ENCODE measurements at places on chromosomes 7 and 10.
A peak's percentile ranks its signal among the peaks of the same experiment; 100 is the strongest.

DNA sequence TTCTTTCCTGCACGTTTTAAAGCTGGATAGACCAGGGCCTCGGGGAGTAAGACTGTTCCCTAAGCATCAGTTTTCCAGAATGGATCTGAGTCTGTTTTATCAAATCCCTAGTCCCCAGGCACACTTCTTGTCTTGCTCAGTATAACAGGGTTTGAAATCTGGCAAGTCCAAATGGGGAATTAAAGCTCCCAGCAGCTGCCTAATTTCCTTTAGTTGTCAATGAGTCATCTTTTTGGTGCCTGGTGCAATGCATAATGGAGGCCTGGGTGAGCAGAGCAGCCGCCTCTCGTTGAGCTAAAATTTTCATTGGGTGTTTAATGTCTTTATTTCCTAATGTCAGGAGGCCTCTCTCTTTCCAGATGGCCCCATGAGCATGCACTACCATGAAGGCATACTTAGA is 87.9 kb downstream of the STRA8 start:
- DNase-seq, result no peak

- DNase-seq, result no peak
Observed at GRCh38 chr10:102376901-102377300, 18.6 kb upstream of the NFKB2 start.

GRCh38 chr7:116570306-116570705 is 45.5 kb downstream of the CAV1 start:
- DNase-seq, result no peak

DNA sequence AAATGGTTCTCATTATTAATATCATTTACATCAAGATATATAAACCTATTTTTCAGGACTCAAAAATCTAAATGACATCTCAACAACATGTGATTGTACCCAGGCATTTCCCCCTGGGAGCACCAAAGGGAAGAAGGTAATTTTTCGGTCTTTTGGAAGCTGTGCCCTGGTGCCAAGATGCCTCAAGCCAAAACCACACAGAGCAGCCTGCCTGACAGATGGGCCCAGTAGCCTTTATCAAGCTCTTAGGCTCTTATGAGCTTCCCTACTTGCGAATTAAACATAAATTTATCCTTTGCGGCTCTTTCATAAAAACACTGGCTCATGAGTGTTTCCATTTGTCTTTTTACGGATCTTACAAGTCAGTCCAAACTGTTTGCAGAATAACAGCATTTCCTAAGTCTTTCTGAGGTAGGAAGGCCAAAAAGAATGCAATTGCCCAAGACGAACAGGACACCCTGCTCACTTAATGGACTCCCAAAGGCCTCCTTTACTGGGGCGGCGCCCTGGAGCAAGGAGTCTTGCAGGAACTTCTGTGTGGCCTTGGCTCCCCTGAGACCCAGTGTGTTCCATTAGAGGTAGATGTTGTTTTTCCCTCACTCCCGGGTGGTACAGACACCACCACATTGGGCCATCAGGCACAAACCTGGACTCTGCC is 4.1 kb upstream of the RASSF4 start:
- no peak for DNase-seq

- no peak for DNase-seq
Observed at GRCh38 chr7:116963234-116963633, 9.9 kb downstream of the ST7 start.

DNA sequence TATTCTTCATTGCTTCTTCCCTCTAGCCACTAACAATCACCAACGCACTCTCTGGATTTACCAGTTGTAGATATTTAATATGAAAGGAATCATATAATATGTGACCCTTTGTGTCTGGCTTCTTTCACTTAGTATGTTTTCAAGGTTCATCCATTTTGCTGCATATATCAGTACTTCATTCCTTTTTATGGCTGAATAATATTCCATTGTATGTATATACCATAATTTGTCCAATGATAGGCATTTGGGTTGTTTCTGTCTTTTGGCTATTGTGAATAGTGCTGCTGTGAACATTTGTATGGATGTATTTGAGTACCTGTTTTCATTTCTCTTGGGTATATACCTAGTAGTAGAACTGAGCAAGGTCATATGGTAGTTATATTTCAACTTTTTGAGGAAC is 7.3 kb downstream of the AKAP9 start:
- DNase-seq, result no peak

GRCh38 chr7:105009667-105010503 is 4.1 kb upstream of the KMT2E start:
- DNase-seq, result no peak

GRCh38 chr10:72167118-72167517 is 48.7 kb upstream of the ANAPC16 start:
- DNase-seq, result no peak

DNA sequence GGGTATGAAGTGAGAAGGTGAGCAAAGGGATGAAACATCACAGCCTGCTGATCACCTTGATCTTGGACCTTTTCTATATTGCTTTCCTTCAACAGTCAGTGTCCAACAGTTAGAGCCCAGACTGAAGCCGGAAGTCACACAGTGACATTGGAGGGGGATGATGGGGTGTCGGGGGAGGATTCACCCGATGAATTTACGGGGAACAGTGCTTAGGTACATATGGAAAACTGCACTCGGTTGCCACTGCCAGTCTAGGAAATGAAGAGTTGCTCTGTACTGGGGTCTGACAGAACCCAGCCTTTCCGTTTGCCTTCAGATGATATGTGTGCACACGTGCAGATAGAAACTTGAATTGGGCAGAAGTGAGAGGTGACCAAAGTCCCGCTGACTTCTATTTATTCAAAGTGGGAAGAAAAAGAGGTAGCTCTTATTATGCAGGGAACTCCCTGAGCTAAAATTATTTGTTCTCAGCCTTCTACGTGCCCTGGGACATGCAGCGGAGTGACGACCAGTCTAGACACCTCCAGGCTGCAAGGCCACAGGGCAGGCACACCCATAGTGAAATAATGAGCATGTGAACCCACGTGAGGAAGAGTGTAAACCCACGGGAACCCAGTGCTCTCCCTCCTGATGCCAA is 107.2 kb upstream of the INHBA start:
- no peak for DNase-seq

- no peak for DNase-seq
Observed at GRCh38 chr10:2079603-2080078, 342.3 kb upstream of the ADARB2 start.

DNA sequence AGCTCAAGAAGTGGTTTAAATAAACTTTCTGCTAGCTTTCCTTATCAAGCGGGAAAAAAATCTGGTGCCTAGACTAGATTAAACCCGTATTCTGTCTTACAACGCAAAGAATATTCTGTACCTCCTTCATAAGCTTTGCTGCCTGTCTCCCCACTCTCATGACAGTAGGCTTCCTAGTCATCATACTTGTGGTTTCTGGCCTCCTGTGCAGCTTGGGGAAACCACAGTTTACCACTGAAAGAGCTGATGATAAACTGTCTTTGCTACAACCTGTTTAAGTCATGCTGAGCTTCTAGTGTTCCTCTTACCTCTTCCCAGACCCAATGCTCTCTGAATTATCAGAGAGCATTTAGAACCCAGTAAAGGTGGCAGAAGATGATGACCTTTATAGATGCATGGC is 55.0 kb downstream of the PODXL start:
- DNase-seq, result no peak

GRCh38 chr10:111747751-111748150 is 435.8 kb downstream of the GPAM start:
- no peak for DNase-seq

DNA sequence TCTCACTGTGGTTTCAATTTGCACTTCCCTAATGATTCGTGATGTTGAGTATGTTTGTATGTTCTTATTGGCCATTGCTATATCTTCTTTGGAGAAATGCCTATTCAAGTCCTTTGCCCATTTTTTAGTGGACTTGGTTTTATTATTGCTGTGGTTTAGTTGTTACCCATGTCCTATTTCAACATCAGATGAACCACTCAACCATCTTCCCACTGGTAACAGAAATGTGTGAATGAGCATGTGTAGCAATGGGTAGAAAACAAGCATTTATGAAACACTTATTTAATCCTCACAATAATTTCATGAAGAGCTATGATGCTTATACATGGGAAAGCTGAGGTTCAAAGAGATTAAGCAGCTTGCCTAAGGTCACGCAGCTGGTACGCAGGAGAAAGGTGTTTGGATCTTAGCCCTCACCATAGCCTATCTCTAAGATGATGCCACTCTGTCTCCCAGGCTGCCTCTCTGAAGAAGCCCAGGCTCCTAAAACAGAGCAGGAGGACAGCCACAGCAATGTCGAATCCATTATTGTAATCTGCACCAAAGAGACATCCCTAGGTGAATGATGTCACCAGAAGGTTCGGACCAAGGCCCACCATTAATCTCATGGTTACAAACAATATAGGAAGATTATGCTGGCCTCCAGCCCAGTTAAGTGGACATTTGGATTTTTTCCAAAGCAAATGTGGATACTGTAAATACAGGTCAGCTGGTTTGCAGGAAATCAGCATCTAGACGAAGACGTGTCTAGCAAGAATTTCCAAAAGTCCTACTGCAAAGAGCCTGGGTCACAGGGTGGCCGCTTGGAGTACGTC is 447.6 kb upstream of the ZMIZ1 start:
- no peak for DNase-seq

GRCh38 chr10:74589226-74589673 is 237.2 kb upstream of the KAT6B start:
- peak; percentile 51 for DNase-seq

DNA sequence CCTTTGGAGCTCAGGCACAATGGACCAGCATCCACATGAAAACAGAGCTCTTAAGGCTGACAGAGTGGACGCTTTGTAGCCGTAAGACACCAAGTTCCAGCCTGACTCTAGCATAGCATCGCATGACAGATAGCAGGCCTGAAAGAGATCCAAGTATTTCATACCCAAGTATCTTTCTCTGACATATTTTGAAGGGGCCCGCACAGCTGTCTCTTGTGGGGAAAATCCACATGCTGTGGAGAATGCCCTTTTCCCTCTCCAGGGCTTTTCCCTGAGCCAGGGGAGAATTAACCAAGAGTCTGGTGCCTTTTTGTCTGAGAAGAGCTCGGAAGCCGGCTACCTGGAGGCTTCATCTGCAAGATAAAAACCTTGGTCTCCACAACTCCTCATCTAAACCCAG is 51.0 kb downstream of the CFAP46 start:
- DNase-seq, result no peak

DNA sequence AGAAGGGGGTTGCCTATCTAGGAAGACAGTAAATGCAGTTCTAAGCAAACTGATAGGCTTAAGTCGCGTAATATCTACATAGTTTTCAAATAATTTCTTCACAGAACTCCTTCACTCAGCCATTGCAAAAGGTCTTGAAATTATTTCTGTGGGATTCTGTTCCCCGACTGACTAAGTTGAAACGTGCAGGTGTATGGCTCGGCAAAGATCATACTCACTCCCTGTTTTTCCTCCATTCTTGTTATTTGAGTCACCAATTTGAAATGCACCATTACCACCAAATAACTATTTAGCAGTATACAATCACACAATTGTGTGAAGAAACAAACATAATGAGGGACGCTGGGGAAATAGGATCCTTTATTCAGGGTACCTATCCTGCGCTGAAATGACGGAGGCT is 771.1 kb downstream of the GATA3 start:
- no peak for DNase-seq

- DNase-seq, result no peak
Observed at GRCh38 chr7:10998996-10999757, 25.5 kb downstream of the PHF14 start.

GRCh38 chr10:34655286-34656170 is 159.6 kb downstream of the PARD3 start:
- no peak for DNase-seq

DNA sequence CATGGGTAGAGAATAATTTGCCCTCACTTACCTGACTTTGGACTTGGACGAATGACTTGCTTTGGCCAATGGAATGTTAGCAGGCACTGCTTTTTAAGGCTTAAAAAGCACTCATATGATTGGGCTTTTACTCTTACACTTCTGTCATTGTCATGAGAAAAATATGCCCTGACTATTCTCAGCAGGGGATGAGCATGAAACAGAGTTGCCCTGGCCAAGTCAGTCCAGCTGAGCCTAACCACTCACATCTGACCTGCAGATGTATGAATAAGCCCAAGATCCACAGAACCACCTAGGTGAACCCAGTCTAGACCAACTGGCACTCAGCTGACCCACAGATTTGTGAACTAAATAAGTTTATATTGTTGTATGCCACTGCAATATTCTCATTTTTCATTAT is 573.5 kb downstream of the TNS3 start:
- no peak for DNase-seq

- no peak for DNase-seq
Observed at GRCh38 chr7:130207642-130208041, at the start of gene SSMEM1. SSMEM1 (plus strand) TSS chr7:130207860; CDS start chr7:130207911, 51 bp downstream.
